A673 (cell line): ENCODE measurements at places on chromosomes 7 and 10.

- H3K4me3 ChIP-seq: peak within 1 kb of the TSS; percentile 89
- H3K36me3 ChIP-seq: peaks cover 18% of the 10 kb centered on the region
- DNase-seq: peak; percentile 91
- peaks cover 19% of the 10 kb centered on the region for H3K4me1 ChIP-seq
Observed at GRCh38 chr7:191981-192649, at the start of gene FAM20C. Gene FAM20C (plus strand): TSS chr7:192571. CDS start chr7:193200, 629 bp downstream.

DNA sequence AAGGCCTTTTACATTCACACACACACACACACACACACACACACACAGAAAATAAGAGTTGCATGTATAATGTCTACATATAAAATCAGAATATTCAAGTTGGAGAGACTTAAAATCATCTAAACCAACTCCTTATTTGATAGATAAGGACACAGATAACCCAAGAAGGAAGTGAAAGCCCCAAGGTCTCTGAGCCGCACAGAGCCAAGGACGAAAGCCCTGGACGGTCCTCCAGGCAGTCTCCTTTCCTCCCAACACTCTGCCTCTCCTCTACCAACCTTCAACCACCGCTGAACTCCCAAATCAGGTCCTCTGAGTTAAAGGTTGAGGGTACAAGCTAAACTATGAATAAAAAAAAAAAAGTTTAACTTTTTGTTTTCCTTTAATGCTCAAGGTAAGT lies 28.2 kb downstream of the UBE2H start:
- DNase-seq: no peak
- no peak overlapping the region for H3K4me3 ChIP-seq
- H3K27ac ChIP-seq: no peak overlapping the region
- no peaks in the 10 kb centered on the region for H3K27me3 ChIP-seq
- H3K4me1 ChIP-seq: no peaks in the 10 kb centered on the region

GRCh38 chr10:26723016-26723415 lies 25.5 kb downstream of the PDSS1 start:
- H3K4me1 ChIP-seq: no peaks in the 10 kb centered on the region
- peaks cover 74% of the 10 kb centered on the region for H3K36me3 ChIP-seq
- no peak overlapping the region for H3K4me3 ChIP-seq
- no peak overlapping the region for H3K27ac ChIP-seq
- H3K27me3 ChIP-seq: no peaks in the 10 kb centered on the region
- DNase-seq: no peak

- H3K27me3 ChIP-seq: no peaks in the 10 kb centered on the region
- no peak overlapping the region for H3K4me3 ChIP-seq
- DNase-seq: no peak
Observed at GRCh38 chr7:41538810-41539724, 163.8 kb downstream of the INHBA start.

- H3K27me3 ChIP-seq: no peaks in the 10 kb centered on the region
- no peak overlapping the region for H3K27ac ChIP-seq
- H3K4me3 ChIP-seq: no peak overlapping the region
- H3K36me3 ChIP-seq: no peaks in the 10 kb centered on the region
- no peak for DNase-seq
- no peaks in the 10 kb centered on the region for H3K4me1 ChIP-seq
Observed at GRCh38 chr10:26805567-26806245, 55.1 kb downstream of the ABI1 start.

- no peak overlapping the region for H3K4me3 ChIP-seq
- no peak for DNase-seq
- H3K27ac ChIP-seq: no peak overlapping the region
- H3K4me1 ChIP-seq: no peaks in the 10 kb centered on the region
- no peaks in the 10 kb centered on the region for H3K36me3 ChIP-seq
Observed at GRCh38 chr7:159209429-159209828, 64.8 kb upstream of the VIPR2 start.

- H3K36me3 ChIP-seq: no peaks in the 10 kb centered on the region
- H3K27me3 ChIP-seq: no peaks in the 10 kb centered on the region
- H3K27ac ChIP-seq: no peak overlapping the region
- no peaks in the 10 kb centered on the region for H3K4me1 ChIP-seq
- H3K4me3 ChIP-seq: no peak overlapping the region
Observed at GRCh38 chr7:26180792-26181198, 19.8 kb downstream of the HNRNPA2B1 start.

DNA sequence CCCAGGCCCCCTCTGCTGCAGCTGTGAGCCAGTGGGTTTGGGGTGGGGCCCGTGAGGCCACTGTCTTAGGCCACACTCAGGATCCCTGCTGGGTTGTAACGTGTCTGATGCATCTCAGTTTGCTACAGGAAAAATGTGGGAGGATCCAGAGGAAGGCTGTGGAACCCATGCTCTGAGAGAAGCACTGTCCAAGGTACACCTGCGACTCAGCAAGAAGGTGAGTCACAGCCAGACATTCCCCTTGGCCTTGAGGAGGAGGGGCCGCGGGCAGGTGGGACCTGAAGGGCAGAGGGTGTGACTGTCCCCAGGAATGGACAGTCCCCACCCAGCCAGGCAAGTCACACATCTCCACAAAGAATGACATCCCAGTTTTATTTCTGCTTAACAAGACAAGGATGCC lies 27.8 kb upstream of the C10orf120 start:
- H3K4me3 ChIP-seq: no peak overlapping the region
- no peaks in the 10 kb centered on the region for H3K4me1 ChIP-seq
- H3K36me3 ChIP-seq: no peaks in the 10 kb centered on the region
- peaks cover 36% of the 10 kb centered on the region for H3K27me3 ChIP-seq
- DNase-seq: no peak
- no peak overlapping the region for H3K27ac ChIP-seq

- no peak overlapping the region for H3K4me3 ChIP-seq
- peaks cover 38% of the 10 kb centered on the region for H3K36me3 ChIP-seq
- no peaks in the 10 kb centered on the region for H3K27me3 ChIP-seq
- no peak for DNase-seq
- no peak overlapping the region for H3K27ac ChIP-seq
Observed at GRCh38 chr7:5374464-5374863, 49.2 kb downstream of the TNRC18 start.

DNA sequence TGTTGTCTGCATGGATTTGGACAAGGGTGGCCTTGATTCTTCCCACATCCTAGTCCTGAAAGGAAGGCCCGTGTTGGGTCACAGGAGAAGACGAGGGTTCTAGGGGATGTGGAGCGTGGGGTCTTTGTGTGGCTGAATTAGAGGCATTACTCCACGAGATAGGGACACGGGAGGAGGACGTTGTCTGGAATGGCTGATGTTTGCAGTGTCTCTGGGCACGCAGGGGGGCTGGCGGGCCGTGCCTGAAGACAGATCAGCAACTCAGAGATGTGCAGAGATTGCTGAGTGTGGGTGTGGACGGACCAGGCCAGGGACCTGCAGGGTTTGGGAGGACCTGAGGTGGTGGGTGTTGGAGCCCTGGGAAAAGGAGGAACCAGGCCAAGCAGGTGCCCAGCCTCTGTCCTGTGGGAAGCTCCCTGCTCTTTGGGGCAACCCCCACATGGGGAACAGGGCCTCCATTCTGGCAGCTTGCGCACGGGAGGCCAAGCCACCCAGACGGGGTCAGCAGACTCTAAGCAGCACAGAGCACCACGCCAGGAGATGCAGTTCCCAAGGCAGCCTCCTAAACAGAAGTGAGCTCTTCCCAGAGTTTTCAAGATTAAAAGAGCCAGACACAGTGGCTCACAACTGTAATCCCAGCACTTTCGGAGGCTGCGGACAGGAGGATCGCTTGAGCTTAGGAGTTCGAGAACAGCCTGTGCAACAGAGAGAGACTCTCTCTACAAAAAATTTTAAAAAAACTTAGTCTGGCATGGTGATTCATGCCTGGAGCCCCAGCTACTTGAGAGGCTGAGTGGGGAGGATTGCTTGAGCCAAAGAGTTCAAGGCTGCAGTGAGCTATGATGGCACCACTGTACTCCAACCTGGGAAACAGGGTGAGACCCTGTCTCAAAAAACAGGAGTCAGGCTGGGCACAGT lies 71.0 kb upstream of the GTF2I start:
- H3K4me1 ChIP-seq: no peaks in the 10 kb centered on the region
- peaks cover 4% of the 10 kb centered on the region for H3K36me3 ChIP-seq
- no peak overlapping the region for H3K4me3 ChIP-seq
- H3K27me3 ChIP-seq: no peaks in the 10 kb centered on the region
- no peak for DNase-seq

GRCh38 chr10:119602241-119603095 lies 5.7 kb upstream of the TIAL1 start:
- peaks cover 6% of the 10 kb centered on the region for H3K4me1 ChIP-seq
- no peak overlapping the region for H3K4me3 ChIP-seq

DNA sequence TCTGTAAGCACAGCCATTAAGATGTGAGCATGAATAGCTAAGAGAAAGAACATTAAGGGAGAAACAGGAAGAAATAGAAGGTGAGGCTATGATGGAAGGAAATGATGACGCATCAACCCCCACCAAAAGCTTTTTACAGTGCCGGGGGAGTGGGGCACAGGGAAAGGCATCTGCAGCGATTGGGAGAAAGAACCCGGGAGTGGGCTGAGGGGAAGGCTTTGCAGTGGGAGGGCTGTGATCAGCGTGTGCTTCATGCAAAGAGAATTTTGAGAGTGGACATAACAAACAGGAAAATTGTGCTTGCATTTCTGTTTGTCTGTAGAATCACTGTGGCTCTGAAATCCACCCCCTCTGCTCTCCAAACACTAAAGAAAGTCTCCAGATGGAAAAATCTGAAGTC lies 250.8 kb downstream of the KCNMA1 start:
- H3K27me3 ChIP-seq: peaks cover 7% of the 10 kb centered on the region
- no peak overlapping the region for H3K4me3 ChIP-seq
- no peaks in the 10 kb centered on the region for H3K36me3 ChIP-seq
- no peaks in the 10 kb centered on the region for H3K4me1 ChIP-seq

DNA sequence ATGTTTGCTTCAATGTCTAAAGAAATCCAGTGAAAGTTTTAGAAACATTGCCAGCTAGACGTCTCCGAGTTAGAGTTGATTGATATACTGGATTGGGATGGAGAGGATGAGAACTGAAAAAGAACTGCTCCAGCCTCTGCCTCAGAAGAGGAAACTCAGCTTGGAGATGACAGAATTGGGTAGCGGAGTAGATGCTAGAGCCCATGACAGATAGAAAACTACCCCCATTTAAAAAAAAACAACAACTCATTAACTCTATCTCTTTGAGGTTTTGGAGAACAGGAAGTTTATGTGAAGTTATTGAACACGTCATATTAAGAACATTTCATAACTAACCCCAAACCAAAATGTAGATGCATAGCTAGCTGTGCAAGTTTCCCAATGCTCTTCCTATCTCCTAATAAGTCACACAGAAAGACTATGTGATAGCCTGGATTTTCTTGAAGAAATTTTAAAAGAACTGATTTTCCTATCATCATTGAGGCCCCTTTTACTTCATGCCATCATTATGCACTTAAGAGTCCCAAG lies 28.3 kb upstream of the AFAP1L2 start:
- no peaks in the 10 kb centered on the region for H3K36me3 ChIP-seq
- no peaks in the 10 kb centered on the region for H3K27me3 ChIP-seq
- no peaks in the 10 kb centered on the region for H3K4me1 ChIP-seq
- no peak overlapping the region for H3K27ac ChIP-seq

DNA sequence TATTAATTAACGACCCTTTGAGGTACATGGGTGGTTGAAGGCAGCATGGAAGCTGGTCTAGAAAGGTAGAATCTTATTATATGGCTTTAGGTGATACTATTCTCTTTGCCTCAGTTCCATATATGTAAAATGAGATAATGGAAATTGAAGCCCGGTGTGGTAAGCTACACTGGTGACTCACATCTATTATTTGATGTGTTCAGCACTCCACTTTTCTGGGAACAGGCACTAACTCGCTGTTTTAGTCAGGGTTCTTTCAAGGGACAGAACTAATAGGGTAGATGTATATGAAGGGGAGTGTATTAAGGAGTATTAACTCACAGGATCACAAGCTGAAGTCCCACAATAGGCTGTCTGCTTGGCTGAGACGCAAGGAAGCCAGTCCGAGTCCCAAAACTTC lies 4.4 kb upstream of the TRUB1 start:
- H3K4me3 ChIP-seq: no peak overlapping the region
- no peak overlapping the region for H3K27ac ChIP-seq
- H3K27me3 ChIP-seq: no peaks in the 10 kb centered on the region
- no peaks in the 10 kb centered on the region for H3K4me1 ChIP-seq

DNA sequence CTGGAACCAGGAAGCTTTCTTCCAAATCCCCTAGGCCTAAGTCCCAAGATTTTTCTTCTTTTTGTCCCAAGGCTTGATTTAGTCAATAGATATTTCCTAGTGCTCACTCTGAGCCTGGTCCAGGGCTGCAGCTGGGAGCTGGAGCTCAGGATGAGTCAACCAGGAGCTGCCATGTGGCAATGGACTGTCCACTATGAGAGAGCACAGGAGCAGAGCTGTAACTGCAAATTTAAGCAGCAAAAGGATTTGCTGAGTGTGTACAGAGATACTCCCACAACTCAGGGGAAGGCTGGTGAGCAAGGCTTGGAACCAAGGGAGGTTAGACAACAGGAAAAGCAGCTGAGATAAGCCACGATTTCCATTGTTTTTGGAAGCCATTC lies 92.1 kb upstream of the CXCL12 start:
- no peaks in the 10 kb centered on the region for H3K36me3 ChIP-seq
- no peaks in the 10 kb centered on the region for H3K27me3 ChIP-seq
- no peak overlapping the region for H3K4me3 ChIP-seq
- no peak for DNase-seq
- no peak overlapping the region for H3K27ac ChIP-seq
- H3K4me1 ChIP-seq: no peaks in the 10 kb centered on the region

- H3K36me3 ChIP-seq: no peaks in the 10 kb centered on the region
- H3K27me3 ChIP-seq: no peaks in the 10 kb centered on the region
- H3K27ac ChIP-seq: no peak overlapping the region
- no peak overlapping the region for H3K4me3 ChIP-seq
- no peaks in the 10 kb centered on the region for H3K4me1 ChIP-seq
Observed at GRCh38 chr7:140577651-140578050, 63.0 kb downstream of the DENND2A start.

GRCh38 chr7:30327813-30328212 lies 43.4 kb downstream of the ZNRF2 start:
- H3K36me3 ChIP-seq: no peaks in the 10 kb centered on the region
- H3K27me3 ChIP-seq: no peaks in the 10 kb centered on the region
- no peak overlapping the region for H3K4me3 ChIP-seq
- no peak overlapping the region for H3K27ac ChIP-seq
- peaks cover 27% of the 10 kb centered on the region for H3K4me1 ChIP-seq

DNA sequence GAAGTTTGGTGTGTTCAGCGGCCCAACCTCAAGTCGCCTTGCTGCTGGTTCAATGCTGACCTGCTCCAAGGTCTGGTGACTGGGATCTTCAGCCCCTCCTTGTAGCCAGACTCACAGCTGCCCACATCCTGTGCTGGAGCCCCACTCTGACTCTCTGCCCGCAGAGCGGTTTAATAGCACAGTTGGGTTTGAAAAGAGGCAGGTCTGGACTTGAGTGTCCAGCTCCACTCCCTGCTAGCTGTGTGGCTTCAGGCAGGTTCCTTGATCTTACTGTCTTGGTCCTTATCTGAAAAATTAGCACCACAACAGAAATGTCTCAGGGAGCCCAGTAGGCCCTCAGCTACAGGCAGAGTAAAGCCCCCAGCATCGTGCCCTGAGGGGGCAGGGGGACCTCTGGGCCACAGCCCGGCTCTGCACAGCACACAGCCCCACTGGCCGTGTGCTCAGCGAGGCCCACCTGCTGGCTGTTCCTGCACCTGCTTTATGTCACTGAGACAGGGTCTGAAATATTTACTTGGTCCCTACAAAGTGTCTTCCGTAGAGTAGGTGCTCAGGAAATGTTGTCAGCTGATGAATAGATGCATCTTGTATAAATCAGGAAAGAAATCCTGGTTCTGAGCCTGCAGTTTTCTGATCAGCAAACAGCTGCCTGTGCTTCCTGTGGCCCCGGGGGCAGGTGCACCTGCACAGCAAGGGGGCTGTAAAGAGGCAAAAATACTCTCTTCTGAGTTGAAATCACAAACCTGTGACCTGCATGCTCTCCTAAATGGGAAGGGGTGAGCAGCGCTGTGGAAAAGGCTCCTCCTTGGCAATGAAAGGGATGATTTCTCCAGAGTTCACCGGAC lies 155.5 kb downstream of the SVIL start:
- peak overlapping the region; percentile 98 for H3K27ac ChIP-seq
- H3K4me1 ChIP-seq: peaks cover 60% of the 10 kb centered on the region
- no peak overlapping the region for H3K4me3 ChIP-seq
- no peak for DNase-seq
